ENCODE measurements at places on chromosomes 11 and 22.

DNA sequence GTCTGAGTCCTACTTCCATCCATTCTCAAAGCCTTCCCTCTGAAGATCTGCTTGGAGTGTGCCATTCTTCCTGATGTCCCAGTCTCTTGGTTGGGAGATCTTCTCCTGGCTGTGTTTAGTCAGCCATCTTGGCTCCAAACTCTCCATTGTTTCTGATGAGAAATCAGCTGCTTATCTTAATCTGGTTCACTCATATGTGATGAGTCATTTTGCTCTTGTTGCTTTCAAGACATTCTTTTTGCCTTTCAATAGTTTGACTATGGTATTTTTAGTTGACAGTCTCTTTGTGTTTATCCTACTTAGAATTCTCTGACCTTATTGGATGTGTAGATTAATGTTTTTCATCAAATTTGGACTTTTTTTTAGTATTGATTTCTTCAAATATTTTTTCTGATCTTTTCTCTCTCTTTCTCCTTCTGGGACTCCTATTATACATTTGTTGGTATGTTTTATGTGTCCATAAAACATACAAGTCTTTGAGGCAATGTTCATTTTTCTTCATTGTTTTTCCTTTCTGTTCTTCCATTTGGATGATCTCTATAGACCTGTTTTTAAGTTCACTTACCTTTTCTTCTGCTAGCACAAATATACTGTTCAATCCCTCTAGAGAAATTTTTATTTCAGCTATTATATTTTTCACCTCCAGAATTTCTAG lies 77.2 kb upstream of the CLPB start:
- no peak for DNase-seq

GRCh38 chr11:58914821-58915543 lies 24.3 kb upstream of the GLYATL1 start:
- no peak for DNase-seq

- DNase-seq, result no peak
Measured at GRCh38 chr22:20946080-20946986, 20.7 kb upstream of the AIFM3 start.

- no peak for DNase-seq
Measured at GRCh38 chr11:130772266-130773227, 143.7 kb downstream of the SNX19 start.

DNA sequence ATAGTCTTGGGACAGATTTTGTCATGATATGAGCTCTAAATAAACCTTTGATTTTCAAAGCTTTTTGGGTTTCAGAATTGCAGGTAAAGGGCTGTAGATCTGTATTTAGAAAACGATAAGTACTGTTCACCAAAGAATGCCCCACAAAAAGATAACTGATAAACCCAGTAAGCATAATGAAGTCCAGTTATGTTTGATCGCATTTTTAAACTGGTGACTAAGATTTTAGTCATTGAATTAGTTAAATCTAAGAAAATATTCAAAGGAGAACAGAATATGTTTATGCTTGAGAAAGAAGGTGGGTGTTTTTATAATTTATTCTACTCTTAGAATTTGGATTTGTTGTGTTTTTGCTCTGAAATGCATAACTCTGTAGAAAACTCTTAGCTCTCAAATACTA lies 11.6 kb downstream of the DEPDC7 start:
- DNase-seq, result no peak

DNA sequence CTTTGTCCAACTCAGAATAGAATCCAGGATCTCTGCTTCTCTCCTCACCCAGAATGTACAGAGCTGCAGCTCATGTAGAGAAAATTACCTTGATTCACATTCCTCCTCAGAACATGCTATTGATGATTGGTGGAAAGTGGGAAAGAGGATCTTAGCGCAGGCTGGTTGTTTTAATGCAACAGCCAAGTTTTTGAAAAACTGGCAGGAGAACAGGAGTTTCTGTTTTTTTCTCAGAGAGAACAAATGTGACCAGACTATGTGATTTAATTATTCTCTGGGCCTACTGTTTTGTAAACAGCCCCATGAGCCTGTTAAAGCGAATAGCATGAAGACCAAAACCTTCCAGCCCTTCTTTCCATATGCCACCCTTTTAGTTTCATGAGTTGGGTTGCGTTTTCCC lies 19.1 kb upstream of the IL18BP start:
- DNase-seq, result no peak

DNA sequence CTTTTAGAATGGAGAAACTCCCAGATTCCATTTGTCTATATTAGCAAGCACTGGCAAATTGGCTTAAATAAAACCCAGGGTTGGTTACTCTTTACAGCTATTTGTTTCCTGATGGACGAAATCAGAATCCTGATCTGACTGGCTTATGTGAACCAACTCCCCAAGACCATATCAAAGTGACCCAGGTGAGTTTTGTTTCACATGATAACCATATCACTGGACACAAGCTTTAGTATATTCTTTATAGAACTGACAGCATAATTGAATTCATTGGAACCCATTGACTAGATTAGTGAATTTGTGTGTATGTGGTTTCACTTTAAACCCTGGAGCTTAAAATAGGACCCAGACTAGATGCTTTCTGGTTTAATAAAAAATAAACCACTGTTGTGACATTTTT lies 39.3 kb downstream of the MCAM start:
- no peak for DNase-seq

DNA sequence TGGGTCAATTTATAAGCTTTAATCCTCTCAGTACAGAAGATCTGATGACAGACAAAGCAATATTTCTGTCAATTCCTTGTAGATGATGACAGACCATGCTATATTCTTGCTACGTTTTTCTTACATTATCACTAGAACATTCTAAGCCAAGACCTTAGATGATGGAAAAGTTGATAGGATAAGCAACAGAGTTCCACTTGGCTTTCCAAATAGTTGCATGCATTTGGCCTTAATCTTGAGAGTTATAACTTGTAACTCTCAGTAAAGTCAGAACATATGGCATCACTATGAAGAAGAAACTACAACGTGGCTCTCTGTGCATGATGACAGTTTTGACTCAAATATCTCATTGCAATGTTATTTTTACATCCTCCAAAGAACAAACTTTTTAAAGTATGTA lies 544.3 kb upstream of the LRRC4C start:
- no peak for DNase-seq

- DNase-seq, result no peak
Measured at GRCh38 chr11:60477035-60477445, 15.5 kb upstream of the MS4A12 start.

- no peak for DNase-seq
Measured at GRCh38 chr22:29291215-29291614, 15.2 kb upstream of the GAS2L1 start.

DNA sequence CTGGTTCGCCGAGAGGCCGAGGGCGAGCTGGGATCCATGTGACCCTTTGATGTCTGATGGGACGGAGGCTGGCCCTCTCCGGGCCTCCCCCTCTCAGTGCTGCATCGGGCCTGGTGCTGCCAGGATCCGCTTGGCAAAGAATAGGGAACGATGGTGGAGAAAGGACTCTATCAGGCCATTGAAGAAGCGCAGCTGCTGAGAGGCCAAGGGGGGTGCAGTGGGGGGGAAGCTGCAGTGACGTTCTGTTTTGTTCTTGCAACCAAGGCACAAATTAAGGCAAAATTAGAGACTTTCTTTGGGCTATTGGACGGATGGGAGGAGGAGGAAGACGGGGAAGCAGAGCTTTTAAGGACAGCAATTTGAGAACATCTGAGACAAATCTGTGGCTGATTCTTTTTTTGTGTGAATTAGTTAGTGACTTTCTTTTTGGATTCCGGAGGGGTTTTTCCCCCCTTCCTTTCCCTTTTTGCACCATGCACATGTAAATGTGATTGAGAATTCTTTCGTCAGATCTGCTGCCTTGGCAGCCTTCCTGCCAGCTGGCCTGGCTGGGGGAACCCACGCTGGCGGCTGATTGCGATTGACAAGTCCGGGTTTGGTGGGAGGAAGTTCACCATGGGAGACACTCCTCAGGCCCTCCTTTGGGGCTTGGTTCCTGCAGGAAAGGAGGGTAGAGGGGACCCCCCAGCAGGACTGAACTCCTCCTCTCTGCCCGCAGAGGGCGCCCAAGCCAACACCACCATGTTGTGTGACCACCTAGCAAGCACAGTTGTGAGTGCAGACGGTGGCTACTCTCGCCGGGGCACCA lies 214.6 kb downstream of the NTM start:
- DNase-seq, result no peak

DNA sequence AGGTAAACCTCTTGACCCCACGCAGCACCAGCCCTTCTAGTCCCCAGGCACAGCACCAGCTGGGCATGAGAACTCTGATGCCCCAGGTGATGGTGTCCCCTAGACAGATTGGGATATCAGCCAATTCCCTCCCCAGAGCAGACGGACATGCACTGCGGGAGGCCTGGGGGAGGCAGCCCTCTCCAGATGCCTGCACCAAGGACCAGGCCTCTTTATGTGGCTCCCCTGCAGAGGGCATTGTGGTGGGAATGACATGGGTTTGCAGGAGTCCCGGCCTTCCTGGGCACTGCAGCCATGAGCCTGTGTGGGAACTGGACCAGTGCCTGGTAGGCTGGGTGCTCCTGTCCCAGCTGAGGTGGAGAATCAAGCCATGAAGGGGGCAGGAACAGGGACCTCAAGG lies 25.9 kb downstream of the PPM1F start:
- no peak for DNase-seq

DNA sequence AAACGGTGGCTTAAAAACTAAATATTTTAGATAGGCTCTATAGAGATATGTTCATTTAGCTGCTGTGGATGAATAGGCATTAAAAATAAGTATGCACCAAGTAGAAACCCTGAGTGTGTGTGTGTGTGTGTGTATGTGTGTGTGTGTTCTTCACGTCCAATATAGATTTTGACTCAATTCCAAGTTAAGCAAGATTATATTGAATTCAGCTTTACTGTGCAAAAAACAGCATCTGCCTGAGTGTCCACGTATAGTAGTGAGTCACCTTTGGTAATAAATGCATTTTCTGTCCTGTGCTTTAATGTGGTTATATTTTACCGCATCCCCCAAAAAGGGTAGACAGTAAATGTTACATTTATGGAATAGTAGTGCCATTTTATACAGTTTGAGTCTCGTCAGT lies 71.2 kb downstream of the PDHX start:
- DNase-seq, result no peak

DNA sequence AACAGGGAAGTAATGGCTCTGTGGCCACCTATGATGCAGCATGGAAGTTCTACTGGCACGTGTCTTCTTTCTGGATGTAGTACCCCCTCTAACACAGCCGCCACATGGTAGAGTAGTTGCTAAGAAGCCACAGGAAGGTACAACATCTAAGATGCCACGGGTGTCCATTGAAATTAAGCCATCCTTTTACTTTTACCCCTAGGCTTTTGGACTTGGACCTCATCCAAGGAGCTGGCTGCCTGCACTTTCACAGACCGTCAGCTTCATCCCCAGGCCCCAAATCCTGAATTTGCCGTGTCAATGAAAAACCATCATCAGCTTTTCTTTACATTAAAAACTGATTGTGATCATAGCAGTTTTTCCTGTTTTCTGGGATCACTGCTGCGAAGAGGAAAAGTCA lies 102.4 kb downstream of the RPL27A start:
- no peak for DNase-seq

Data from stimulated activated CD8-positive, alpha-beta memory T cell treated with anti-CD3 and anti-CD28 coated beads, Interleukin-7, amount 100 ng/mL, for 24 hours (primary cell).